ENCODE measurements at places on chromosomes 6 and 20.
A peak's percentile ranks its signal among the peaks of the same experiment; 100 is the strongest.

- DNase-seq: no peak
Measured at GRCh38 chr20:42027746-42028268, 409.6 kb upstream of the CHD6 start.

- DNase-seq: no peak
Measured at GRCh38 chr20:20849161-20849560, 136.7 kb upstream of the RALGAPA2 start.

DNA sequence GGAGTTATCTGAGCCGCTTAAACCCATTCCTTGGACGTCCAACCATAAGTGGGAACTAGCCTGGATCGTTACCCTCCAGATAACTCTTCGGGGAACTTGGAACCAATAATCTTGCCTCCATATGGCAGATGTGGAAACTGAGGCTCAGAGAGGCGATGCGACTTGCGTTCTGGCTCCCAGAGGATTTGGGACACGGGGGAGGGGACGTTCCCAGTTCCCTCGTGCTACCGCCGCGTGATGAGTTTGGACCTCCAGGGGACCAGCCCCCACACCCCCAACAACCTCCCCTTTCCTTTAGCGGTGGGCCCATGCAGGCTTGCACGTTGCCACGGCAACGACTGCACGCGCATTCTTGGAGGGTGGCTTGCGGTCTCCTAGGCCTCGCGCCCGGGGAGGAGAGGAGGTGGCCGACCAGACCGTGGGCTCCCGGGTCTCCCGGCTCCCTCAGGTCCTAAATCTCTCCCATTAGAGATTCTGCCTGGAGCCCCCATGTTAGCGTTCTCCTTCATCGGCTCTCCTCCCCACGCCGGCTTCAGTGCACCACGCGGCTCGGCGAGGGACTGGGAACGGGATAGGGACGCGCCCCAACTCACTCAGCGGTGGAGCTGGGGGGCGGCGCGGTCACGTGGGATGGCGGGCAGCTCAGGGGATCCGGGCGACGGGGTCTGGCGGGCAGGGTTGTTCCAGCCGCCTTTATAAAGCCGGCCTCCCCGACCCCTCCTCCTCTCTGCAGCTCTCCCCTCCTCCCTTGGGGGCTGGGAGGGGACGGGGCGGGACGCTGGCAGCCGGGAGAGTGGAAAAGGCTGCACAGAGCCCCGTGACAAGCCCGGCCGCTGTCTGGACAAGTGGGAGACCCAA is at the start of gene PLTP:
TSS of gene PLTP (minus strand) at position 670 of the 858 bp plus-strand sequence. CDS start 703 bp downstream, outside the sequence.
- peak; percentile 29 for DNase-seq

GRCh38 chr6:137736048-137736818 is 130.8 kb upstream of the TNFAIP3 start:
- no peak for DNase-seq

DNA sequence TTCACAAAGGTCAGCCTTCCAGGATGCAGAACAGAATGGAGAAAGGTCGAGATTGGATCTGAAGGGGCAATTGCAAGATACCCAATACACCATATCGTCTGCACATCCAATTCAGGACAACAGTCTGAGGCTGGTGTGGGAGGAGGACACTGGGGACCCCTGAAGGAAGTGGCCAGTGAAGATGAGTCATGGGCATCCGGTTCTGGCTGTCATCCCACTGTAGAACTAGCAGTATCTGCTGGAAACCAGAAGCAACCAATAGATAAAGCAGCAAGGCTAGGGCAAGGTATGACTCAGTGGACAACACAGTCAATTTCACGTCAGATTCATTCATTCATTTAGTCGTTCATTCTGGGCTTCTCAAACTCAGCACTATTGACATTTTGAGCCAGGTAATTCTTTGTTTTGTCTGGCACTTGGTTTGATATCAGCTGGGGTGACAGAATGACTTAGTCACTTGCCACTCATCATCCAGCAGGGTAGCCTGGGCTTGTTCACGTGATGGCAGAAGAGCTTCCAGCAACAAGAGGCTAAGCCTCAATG is 30.3 kb upstream of the SHLD1 start:
- DNase-seq: no peak

GRCh38 chr20:20366551-20366875 is 1.4 kb upstream of the INSM1 start:
- no peak for DNase-seq

GRCh38 chr20:38659597-38659880 is 57.9 kb downstream of the ARHGAP40 start:
- no peak for DNase-seq

DNA sequence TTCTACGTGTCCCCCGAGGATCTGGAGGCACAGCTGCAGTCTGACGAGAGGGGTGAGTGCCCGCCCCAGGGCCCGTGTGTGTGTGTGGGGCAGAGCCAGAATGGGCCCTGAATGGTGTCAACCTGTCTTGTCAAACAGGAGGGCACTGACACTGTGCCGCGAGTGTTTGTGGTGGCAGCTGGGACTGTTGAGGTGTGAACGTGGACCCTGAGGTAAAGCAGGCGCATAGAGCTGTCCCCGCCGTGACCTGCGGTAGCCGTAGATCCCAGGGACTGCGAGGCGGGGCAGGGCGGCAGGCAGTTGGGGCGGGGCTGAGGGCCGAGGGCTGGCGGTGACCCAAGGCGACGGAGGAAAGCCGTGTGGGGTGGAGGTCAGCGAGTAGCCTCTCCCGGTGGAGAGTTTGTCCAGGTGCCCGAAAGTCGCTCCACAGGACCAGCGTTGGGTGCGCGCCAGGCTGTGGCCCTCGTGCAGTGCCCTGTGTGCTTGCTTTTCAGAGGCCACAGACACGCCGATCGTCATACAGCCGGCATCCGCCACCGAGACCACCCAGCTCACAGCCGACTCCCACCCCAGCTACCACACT is 25.2 kb downstream of the UCKL1 start:
- DNase-seq: no peak

DNA sequence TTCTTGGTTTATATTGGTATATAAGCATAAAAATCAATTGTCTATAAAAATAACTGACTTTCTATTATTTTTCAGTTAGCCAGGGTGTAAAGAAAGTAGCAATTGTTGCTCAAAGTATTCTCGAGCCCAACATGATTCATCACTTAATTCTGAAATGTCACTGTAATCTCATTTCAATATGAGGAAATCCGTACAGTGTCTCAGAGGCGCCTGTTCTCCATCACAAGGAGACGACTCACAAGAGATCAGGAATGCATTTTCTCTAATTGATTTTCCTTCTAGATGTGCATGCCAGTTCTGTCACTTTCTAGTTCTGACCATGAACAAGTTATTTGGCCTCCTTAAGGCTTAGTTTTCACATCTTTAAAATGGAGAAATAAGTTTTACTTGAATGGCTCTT is 753.1 kb downstream of the MAFB start:
- DNase-seq: no peak

GRCh38 chr20:50872560-50873425 is 58.4 kb downstream of the ADNP start:
- DNase-seq: no peak

- no peak for DNase-seq
Measured at GRCh38 chr6:129981598-129981997, 36.8 kb upstream of the L3MBTL3 start.

DNA sequence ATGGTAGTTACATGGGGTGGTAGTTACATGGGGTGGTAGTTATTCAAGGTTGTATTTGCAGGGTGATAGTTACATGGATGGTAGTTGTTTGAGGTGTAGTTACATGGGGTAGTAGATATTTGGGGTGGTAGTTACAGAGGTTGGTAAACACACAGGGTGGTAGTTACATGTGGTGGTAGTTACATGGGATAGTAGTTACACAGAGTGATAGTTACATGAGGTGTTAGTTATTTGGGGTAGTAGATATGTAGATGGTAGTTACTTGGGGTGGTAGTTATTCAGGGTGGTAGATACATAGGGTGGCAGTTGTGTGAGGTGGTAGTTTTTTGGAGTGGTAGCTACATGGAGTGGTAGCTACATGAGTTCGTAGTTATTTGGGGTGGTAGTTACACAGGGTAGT is 221.3 kb upstream of the CST7 start:
- DNase-seq: no peak

DNA sequence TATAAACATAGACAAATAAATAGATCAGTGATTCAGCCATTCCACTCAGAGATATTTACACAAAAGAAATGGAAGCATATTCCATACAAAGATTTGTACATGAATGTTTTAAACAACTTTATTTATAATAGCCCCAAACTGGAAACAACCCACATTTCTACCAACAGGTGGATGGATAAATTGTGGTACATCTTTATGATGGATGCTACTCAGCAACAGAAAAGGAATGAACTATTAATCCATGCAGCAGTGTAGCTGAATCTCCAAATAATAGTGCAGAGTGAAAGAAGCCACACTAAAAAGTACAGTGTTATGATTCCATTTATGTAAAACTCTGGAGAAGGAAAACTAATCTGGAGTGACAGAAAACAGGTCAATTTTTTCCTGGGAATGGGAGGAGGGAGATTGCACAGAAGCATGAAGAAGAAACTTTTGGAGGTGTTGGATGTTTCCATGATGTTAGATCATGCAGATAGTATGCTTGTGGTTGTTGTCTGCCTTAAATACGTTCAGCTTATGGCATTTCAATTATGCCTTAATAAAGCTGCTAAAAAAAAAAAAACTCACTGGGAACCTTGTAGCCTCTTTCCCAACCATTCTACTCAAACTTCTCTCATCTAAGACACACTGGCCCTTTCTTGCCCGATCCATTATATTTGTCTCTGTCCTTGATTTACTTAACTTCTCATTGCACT is 100.9 kb downstream of the PPP1R14C start:
- DNase-seq: no peak

GRCh38 chr6:163695414-163695864 is 280.9 kb downstream of the QKI start:
- DNase-seq: no peak

- no peak for DNase-seq
Measured at GRCh38 chr20:63044204-63044600, 37.4 kb upstream of the BHLHE23 start.
